AG08395 (cell line): ENCODE measurements at places on chromosomes 12 and 14.
A peak's percentile ranks its signal among the peaks of the same experiment; 100 is the strongest.

DNA sequence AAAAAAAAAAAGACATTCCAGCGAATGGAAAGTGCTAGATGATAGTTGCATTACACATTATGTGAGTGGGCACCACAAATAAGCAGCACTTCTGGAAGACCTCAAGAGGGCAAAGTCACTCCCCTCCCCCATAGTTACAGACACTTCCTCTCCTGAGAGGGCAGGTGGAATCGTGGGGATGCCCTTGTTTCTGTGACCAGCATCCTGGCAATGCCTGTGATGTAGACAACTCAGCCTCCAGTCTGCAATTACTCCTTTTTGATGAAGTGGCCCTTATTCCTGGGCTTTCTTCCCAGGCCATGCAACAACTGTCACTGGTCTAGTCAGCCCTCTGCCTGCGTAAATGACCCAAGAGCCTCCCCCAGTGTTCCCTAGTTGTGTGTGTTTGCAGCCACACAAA lies 104.8 kb downstream of the VRK1 start:
- no peak for DNase-seq

GRCh38 chr12:1496162-1496900 lies 98.0 kb downstream of the FBXL14 start:
- DNase-seq, result peak; percentile 21

- DNase-seq, result peak; percentile 25
Measured at GRCh38 chr14:50397390-50398188, 908 bp upstream of the CDKL1 start.

GRCh38 chr14:77554207-77554606 lies 55.6 kb upstream of the ISM2 start:
- DNase-seq, result no peak

DNA sequence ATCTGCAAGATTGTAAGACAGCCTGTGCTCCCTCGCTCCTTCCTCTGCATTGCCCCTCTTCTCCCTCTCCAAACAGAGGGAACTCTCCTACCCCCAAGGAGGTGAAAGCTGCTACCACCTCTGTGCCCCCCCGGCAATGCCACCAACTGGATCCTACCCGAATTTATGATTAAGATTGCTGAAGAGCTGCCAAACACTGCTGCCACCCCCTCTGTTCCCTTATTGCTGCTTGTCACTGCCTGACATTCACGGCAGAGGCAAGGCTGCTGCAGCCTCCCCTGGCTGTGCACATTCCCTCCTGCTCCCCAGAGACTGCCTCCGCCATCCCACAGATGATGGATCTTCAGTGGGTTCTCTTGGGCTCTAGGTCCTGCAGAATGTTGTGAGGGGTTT lies 37.4 kb downstream of the DAD1 start:
- DNase-seq, result no peak

GRCh38 chr12:12964255-12964654 lies 12.3 kb upstream of the GPRC5D start:
- no peak for DNase-seq

- DNase-seq, result no peak
Measured at GRCh38 chr14:50978888-50979287, 34.6 kb upstream of the PYGL start.

DNA sequence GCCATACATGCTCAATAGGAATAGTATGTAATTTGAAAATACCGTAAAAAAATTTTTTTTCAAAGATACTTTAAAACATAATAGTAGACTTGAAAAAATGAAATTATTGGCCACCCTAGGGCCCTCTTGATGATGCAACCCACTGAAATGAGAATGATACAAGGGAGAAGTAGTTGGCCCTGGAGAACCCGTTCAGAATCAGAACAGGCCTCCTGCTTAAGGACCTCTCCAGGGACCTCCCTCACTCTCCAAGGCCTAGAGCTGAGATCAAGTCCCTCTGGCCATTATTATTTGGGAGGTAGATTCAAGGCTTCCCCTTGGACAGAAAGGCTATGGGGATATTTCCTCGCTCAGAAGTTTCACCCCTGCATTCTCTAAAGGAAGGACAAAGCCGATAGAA lies 11.9 kb downstream of the LALBA start:
- DNase-seq, result no peak

DNA sequence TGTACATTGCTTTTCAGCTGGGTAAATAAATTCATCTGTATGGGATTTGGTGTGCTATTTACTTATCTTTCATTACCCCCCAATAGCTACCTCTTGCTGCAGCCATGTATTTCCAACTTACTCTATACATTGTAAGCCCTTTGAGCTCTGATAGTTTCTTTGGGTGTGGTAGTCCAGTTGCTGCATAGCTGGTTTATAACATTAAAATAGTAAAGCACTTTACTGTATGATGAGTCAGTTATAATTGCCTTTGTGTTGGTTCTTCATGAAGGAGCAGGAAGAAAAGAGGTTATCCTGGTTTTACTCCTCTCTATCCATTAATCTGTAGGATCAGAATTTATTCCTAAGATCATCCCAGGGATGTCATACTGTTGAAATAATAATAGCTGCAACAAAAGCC lies 15.7 kb downstream of the TBC1D30 start:
- DNase-seq, result no peak

- DNase-seq, result no peak
Measured at GRCh38 chr14:95336192-95336760, 16.6 kb upstream of the CLMN start.

DNA sequence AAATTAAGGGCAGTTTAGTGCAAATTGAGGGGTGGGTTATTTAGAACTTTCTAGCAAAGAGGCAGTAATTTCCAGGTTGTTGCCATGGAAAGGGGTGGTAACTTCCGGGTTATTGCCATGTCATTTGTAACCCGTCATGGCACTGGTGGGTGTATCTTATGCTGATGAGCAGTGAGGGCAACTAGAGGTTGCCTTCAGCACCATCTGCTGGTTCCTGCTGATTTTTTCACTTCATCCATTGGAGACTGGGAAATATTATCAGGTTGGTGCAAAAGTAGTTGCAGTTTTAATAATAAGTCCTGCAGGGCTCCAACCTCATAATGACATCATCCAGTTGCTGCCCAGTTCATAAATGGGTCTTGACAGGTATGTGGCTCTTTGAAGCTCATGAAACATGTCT lies 24.4 kb upstream of the SERPINA4 start:
- DNase-seq, result no peak

DNA sequence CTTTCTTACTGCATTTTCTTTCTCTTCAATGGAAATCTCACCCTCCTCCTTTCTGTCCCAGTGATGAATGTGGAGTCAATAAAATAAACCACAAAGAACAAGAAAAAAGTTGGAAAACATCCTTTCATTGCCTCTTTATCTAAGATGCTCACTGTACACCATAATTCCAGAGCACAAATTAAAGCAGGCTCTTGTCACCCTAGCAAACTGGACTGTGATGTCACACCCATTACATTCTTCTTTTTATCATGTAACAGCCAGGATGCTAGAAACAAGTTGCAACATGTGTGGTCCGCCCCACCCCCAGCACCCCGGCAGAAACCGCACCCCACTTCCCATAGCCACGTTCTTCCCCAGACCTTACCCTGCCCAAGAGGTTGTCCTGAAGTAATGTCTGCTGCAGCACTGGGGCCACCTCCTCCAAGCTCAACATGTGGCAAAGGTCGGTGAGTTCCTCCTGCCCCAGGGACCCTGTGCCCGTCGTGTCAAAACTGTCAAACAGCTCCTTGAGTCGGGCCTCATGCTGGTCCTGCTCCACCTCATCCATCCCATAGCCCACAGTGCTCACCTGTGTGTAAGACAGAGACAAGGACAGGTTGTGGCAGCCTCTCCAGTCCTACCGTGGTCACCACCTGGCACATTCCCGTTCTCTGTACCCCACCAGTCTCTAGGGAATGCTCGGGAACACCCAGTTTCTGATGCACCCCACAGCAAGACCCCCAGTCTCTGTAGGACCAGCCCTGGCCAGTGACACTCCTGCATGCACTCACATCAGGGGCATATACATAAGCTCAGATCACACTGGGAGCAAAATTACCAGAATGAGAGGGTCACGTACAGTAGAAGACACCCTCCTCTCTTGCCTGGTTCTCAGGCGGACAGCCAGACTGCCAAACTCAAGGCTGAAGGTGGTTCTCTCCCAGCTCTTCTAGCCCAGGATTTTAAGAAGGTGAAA lies 9.2 kb downstream of the NIN start:
- peak; percentile 14 for DNase-seq

DNA sequence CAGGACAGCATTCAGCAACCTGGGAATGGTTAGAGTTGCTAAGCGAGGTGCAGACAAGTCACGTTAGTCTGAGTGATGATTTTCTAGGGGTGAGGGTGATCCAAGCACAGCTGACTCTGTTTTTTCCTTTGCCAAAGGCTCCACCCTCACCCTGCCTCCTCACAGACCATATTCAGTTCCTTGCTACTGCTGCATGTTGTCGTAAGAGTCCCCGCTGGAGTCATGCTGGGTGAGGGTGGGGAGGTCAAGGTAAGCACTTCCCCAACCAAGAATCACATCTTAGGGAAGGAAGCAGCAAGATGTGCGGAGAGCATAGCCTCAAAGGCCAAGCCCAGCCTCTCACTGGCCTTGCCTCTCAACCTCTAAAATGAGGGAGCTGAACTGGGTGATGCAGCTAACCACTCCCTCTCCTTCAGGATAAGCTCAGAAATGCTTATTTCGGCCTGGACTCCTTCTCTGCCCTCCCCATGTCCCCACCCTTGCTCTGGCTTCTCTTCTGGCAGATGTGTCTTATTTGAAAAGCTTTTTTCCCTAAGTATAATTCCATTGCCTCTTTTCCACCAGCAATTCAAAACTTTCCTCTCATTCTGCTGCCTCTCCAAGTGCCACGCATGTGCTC lies 66.9 kb upstream of the ACTN1 start:
- peak; percentile 40 for DNase-seq
